ENCODE measurements at places on chromosomes 5 and 9. TPM values are rescaled to one million over a fixed set of nuclear protein-coding genes. Genes with fewer than 3 reads are reported as not detected.

Gene IRX2
- 0.13 TPM for polyA plus RNA-seq

Gene PCDHB11
- 2.2 TPM for polyA plus RNA-seq

DNA sequence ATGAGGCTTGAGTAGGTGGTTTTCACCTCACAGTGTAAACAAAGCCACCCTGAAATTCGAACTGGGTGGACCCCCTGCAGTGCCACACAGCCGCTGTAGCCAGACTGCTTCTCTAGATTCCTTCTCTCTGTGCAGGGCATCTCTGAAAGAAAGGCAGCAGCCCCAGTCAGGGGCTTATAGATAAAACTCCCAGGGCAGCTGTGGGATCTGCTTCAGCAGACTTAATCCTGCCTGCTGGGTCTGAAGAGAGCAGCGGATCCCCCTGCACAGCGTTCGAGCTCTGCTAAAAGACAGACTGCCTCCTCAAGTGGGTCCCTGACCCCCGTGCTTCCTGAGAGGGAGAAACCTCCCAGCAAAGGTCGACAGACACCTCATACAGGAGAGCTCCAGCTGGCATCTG, 71.4 kb downstream of the CARTPT start:
- no peak for DNase-seq

Gene FAM151B
- polyA plus RNA-seq, result 3.8 TPM

Gene SPINK4
- not detected for polyA plus RNA-seq

Gene NR5A1
- not detected for polyA plus RNA-seq

DNA sequence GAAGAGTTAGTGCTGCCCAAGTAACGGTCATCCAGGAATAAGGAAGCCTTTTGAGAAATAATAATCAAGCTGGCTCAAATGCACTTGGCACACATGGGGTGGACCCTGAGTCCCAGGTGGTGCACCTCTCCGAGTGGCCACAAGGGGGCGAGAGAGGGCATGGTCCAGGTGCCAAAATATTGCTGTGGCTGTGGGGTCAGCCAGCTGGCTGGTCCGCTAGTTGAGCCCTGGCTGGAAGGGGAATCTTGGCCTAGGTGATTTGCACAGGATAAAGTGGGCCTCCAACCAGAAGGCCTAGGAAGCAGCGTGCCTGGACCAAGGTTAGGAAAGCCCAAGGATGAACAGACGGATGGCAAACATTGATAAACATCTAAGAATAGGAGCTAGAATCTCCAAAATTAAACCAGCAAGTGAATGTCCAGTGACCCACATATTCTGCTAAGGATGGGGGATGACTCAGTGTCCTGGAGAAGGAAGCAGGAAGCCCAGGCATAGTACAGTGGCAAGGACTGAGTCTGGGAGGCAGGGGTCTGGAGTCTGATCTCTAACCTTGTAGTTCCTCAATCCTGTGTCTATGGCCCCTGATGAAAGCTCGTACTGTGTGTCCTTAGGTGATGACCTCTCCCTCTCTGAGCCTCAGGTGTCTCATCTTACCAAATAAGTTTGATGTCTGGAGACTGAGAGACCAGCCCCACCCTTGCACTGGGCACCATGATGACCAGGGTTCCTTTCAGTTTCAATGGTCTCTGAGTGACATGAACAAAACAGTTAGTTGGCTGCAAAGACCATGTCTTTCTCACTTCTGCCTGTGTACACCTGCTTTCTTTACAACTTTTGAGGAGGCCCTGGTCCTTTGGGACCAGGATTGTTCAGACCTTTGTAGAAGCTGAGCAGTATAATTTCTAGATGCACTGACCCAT, 19.2 kb upstream of the SHB start:
- DNase-seq, result no peak

Gene GLDC
- polyA plus RNA-seq, result 0.81 TPM

DNA sequence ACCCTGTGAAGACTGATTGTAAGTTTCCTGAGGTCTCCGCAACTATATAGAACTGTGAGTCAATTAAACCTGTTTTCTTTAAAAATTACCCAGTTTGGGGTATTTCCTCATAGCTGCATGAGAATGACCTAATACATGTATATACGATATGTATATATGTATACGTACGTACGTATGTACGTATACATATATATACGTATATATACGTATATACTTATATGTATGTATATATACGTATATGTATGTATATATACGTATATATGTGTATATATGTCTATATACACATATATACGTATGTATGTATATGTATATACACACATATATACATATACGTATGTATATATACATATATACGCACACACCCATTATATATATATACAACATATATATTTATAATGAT, 1153.0 kb upstream of the CDH18 start:
- no peak for DNase-seq

DNA sequence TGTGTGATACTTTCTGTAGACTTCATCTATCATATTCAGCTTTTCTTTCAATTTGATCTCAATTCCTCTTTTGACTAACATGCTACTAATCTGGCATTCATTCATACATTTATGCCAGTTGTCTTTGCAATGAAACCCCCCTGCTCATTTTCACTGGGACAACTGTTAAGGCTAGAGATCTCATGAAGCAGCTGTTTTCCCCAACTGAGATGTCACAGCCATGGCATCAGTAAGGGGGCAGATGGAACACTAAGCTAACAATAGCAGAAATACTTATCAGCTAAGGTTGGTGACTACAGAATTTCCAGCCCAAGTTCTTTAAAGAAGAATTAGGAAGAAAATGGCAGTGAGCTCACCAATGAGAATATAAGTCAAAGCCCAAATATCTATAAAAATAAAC, 9.4 kb downstream of the TMED7 start:
- DNase-seq, result no peak

Gene TAF11L14
- polyA plus RNA-seq, result not detected

DNA sequence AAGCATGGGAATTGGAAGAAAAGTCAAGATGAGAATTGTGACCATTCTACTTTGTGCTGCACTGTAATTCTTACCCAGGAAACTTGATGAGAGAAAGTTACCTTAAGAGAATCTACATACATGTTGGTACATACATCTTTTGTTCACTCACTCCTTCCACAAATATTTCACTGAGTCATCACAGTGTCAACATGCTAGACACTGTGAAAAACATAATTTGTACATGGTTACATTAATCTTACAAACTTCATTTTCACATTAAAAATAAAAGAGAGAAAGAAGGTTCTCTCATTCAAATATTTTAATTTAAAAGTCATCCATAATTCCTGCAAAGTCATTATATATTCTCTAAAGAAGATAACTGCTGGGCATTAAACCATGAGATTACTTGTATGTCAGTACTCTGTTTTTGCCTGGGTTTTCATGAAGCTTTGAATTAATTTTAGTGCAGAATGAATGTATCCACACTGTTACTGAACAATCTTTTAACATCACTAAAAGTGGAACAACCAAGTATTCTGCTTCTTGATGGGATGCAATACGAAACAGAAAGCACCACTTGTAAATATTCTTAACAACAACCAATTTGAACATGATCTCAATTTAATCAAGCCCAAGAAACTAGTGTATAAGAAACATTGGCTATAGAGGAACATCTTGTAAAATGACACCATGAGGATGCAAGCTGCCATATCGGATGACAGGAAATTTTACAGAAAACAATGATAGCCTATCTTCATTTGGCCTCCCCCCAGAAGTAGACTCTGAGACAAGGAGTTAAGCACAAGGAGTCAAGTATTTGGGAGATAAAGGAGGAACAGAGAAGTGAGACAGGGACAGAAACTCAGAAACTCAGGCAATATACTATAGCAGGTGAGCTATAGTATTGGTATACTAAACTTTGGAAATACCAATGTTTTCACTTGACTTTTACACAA, 28.4 kb downstream of the ERP44 start:
- no peak for DNase-seq

- DNase-seq, result no peak
Measured at GRCh38 chr5:69010476-69010875, 83.3 kb upstream of the SLC30A5 start.

Gene TTLL11
- polyA plus RNA-seq, result 30.4 TPM

DNA sequence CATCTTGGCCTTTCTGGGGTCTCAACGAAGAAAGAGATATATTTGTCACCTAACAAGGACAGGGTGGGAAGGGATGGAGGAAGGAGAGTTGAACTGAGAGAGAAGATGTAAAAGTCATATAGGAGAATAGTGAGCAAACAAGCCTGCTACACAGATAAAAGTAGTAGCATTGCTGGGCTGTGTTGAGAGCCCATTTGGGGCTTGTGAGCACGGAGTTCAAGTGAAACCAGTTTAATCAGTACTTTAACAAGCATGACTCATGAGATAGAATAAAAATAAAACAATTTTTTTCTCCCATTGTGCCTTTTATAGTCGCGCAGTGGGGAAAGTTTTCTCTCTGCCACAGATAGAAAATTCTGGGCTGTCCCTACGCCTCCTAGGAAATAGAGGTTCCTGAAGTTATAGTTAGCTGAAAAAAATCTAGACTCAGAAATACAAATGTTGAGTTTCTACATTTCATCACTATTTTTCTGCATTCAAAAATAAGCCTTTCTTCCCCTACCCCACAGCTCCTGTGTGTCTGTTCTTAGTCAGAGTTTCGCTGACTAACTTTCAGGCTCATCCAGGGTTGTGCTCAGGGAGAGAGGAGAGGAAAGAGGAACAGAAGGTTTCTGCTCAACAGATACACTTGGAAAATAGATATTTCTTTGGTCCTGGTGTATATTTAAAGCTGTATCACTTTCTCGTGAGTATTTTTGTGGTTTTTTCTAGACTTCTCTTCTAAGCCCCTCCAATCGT, 395.8 kb upstream of the ADAMTSL1 start:
- no peak for DNase-seq

GRCh38 chr5:132406144-132406783, 36.8 kb downstream of the SLC22A5 start:
- DNase-seq, result no peak

DNA sequence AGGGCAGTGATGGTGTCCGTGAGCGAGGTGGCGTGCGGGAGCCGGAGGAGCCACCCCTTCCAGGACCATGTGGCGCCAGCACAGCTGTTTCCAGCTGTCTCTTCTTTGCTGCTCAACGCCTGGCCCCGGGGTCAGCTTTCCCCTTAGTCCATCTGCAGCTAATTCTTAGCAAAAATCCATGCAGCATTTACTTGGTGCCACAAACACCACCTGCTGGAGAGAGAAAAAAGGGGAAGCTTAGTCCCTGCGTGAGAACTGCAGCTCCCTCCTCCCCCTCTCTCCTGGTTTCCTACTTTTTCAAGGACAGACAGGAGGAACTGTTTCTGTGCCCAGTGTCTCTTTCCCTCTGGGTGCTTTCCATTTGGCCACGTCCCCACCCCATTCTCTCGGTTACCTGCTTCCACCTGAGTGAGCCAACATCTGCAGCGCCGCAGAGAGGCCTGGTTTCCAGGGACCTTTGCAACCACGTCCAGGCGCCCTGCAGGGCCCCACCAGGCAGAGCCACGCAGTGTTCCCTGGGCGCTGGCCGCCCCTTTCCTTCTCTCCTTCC, 3.4 kb downstream of the SLC6A19 start:
- no peak for DNase-seq

Gene LOX
- 63.2 TPM for polyA plus RNA-seq

DNA sequence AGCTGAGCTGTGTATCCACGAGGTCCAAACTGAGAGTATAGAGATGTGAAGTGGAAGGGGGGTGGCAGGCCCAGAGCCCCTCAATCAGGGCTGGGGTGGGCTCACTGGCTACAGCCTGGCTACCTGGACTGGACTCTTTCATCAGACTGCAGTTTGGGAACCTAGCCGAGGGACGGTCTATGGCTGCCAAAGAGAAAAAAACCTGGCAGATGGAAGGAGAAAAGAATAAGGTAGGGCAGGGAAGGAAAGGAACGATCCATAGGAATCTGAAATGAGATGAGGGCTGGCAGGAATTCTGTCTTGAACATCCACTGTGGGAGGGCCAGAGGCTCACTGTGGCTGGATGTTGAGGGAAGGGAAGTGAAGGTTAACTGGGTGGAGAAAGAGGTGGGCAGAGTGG, 224.4 kb upstream of the PANK3 start:
- no peak for DNase-seq

- DNase-seq, result no peak
Measured at GRCh38 chr9:79524266-79524665, 47.5 kb upstream of the TLE4 start.

- DNase-seq, result no peak
Measured at GRCh38 chr5:958701-959571, 49.7 kb upstream of the NKD2 start.

Gene DMGDH
- polyA plus RNA-seq, result 1.9 TPM
